Left kidney (tissue), 8 donors: ENCODE measurements at places on chromosomes 5 and 9. TPM values are rescaled to one million over a fixed set of nuclear protein-coding genes. Genes with fewer than 3 reads are reported as not detected.

DNA sequence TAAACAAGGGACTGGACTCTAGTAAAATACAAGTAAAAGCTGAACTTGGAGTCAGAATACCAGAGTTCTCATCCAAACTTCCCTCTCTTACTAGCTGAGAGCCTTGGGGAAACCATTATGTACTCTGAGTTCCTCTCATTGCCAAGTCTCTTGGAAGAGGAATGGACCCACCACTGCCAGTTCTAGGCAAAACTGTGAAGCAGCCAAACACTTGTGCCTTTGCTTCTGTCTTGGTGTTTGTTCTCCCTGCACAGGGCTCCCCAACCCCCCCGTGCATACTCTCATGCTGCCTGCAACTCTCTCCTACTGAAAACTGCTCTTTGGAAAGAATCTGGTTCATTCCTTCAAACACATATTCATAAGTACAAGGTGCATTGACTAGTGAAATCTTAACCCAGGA, 102.6 kb downstream of the PDZD2 start:
- DNase-seq = no peak

PIP5KL1 gene
- 1.4 TPM for polyA plus RNA-seq

DNA sequence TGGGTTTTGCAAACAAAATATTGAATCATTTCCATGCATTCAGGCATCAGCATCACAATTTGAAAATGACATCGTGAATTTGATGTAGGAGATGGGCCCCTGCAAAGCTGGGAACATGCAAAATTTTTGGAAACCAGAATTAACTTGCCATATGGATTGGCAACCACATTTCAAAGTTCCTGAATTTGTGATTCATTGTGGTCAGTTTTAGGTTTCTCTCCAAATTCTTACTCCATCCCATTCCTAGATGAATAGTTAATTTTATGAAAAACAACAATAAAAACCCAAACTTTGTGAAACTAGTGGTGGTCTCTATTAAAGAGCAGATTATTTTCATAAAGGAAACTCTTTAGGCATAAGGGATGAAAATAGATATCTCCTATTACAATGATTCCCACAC, 107.8 kb upstream of the SLIT3 start:
- no peak for DNase-seq

DNA sequence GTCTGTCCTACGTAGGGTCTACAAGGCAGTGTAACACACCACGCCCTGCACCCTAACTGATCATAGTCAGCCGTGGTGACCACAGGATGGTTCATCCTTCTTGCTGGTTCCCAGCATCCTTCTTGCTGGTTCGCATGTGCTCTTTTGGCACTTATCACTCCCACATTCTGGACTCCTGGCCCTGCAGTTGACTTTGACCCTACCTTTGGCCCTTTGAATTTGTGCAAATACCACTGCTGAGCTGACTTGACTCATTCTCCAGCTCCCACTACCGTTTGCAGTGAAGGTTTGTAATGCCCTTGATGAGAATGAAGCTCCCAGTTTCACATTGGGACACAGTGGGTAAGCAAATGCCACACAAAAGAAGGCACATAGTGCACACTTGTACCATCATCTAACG, 33.8 kb downstream of the PALM2AKAP2 start:
- no peak for DNase-seq
